ENCODE measurements at places on chromosomes 3 and 15.

DNA sequence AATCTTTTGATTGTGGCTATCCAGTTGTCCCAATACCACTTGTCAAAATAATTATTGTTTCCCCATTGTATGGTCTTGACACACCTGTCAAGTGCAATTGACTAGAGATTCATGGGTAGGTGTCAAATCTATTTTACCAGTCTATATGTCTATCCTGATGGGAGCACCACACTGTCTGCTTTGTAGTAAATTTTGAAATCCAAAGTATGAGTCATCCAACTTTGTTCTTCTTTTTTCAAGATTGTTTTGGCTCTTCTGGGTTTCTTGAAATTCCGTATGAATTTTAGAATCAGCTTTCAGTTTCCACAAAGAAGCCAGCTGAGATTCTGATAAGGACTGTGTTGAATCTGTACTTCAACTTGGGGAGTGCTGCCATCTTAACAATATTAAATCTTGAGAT lies 71.9 kb downstream of the CSNK1G1 start:
- DNase-seq, result no peak

- no peak for DNase-seq
These were observed 54.2 kb upstream of the AMOTL2 start for GRCh38 chr3:134428401-134428800.

GRCh38 chr15:68348606-68349005 lies 71.1 kb downstream of the FEM1B start:
- no peak for DNase-seq

DNA sequence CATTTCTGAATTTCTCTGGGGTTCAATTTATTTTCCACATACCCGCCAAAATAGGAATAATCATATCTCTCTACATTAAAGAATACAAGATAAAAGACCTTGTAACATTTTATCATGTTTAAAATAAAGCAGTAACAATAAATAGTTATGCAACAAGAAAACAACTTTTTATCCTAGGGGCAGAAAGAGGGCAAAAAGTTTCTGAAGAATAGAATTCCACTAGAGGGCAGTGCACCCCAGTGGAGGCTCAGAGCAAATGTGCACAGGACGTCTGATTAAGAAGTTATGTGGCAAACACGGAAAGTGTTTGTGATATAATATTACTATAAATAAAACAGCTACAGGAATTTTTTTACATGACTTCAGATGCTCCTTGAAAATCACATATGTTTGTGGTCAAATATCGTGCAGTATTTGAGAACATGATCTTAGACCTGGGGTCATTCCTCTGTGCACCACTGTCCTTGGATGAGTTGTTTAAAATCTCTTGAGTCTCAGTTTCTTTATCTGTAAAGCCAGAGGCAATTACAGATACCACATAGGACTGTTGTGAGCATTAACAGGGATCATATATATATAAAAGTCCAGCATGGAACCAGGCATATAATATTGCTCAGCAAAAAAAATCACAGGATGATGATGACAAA lies 13.2 kb upstream of the PIK3R4 start:
- DNase-seq, result no peak

- DNase-seq, result no peak
These were observed 27.0 kb downstream of the VIPR1 start for GRCh38 chr3:42529468-42529867.

DNA sequence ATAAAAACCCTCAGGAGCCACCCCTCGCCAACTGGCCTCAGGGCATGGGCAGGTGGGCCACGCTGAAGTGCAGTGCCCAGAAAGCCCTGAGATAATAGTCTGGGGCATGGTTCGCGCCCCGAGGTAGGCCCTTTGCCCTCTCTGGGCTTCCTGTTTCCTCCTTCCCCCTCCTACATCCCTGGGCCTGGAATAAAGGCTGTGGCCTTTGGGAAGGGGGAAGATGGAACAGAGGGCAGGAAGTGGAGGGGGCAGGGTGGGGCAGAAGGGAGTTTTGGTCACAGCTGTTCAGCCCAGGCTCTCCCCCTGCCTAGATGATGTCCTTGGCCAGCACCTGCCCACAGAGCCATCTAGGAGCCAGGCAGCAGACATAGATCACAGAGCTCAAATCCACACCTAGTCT lies 11.3 kb downstream of the CSRNP1 start:
- no peak for DNase-seq

- DNase-seq, result no peak
These were observed 38.6 kb upstream of the SFMBT1 start for GRCh38 chr3:53084310-53085001.

GRCh38 chr3:55959471-55960080 lies 472.5 kb upstream of the WNT5A start:
- no peak for DNase-seq

- no peak for DNase-seq
These were observed 109.9 kb downstream of the TBC1D5 start for GRCh38 chr3:17632401-17633100.

DNA sequence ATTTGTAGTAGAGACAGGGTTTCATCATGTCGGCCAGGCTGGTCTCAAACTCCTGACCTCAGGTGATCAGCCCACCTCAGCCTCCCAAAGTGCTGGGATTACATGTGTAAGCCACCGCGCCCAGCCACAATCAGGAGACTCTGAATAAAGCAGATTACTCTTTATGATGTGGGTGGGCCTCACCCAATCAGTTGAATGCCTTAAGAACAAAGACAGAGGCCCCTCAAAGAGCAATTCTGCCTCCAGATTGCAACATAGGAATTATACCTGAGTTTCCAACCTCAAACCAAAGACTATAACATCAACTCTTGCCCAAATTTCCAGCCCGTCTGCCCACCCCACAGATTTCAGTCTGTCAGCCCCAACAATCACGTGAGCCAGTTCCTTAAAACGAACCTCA lies 18.8 kb upstream of the FAM174B start:
- DNase-seq, result no peak

DNA sequence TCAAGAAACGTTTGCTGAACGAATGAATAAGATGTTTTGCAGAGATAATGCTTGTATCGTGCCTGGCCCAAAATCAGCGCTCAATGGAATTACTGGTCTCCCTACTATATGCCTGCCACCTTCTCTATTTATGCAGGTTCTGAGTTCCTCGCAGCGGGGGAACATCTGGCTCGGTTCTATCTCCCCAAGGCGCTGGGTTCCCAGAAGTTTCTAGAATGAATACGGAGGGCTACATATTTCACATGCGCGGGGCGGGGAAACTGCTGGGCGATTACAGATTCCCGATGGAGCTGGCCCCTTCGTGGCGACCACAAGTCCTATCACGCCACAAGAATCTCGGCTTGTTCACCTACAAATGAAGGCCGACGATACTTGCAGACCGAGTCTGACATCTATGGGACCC lies 411 bp upstream of the EIF2B5 start:
- DNase-seq, result no peak

GRCh38 chr3:178455946-178456345 lies 80.3 kb upstream of the KCNMB2 start:
- no peak for DNase-seq
